CD14-positive monocyte (primary cell): ENCODE measurements at places on chromosomes 11 and 22.
A peak's percentile ranks its signal among the peaks of the same experiment; 100 is the strongest.

- DNase-seq: peak; percentile 45
Measured at GRCh38 chr11:62601122-62601371, 618 bp downstream of the MTA2 start.

GRCh38 chr11:47259232-47259977 is 1.6 kb downstream of the NR1H3 start:
- no peak for DNase-seq

- DNase-seq: no peak
Measured at GRCh38 chr11:116644941-116645305, 127.9 kb downstream of the BUD13 start.

DNA sequence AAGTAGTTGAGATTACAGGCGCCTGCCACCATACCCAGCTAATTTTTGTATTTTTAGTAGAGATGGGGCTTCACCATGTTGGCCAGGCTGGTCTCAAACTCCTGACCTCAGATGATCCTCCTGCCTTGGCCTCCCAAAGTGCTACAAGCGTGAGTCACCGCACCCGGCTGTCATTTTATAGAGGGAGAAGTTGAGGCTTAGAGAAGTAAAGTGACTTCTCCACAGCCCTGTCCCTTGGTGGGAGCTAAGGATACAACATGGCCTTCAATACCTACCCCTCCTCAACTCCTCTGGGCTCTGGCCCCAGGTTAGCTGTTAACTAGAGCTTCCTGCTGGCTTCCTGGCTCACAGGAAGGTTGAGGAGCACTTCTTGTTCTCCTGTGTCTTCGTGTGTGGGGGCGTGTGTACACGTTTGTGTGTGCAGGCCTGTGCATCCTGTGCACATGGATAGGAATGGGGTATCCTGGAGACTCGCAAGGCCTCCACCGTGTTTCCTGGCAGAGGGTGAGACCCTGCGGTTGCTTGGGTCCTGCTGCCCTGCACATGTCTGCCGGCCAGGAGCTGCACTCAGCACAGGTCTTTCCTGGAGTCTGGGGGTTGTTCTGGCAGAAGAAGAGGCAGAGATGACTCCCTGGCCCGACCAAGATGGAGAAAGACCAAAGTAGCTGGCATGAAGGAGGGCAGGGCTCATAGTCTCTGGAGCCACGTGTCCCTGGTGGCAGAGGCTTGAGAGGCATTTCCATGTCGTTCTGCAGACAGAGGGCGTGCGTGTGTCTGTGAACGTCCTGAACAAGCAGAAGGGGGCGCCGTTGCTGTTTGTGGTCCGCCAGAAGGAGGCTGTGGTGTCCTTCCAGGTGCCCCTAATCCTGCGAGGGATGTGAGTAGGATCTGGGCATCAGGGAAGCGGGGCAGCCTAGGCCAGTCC is 2.4 kb downstream of the SIDT2 start:
- DNase-seq: peak; percentile 79

DNA sequence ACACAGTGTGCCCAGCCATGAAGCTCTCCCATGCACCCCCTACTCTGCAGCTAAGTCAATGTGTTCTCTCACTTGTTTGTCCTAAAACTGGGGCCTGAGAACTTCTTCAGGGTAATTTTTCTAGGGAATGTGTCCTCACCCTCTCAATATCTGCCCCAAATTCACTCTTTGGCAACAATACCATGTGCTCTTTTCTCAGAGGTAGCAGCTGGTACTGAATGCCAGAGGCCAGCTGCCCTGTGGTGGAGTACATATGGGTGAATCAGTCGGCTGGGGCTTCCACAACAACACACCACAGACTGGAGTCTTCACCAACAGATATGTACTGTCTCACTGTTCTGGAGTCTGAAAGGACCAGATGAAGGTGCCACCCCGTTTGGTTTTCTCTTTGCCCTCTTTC is 97.7 kb upstream of the TOP3B start:
- DNase-seq: no peak

GRCh38 chr11:1523779-1524178 is 37.2 kb upstream of the MOB2 start:
- DNase-seq: no peak

GRCh38 chr22:18984564-18984963 is 48.5 kb upstream of the PRODH start:
- no peak for DNase-seq

DNA sequence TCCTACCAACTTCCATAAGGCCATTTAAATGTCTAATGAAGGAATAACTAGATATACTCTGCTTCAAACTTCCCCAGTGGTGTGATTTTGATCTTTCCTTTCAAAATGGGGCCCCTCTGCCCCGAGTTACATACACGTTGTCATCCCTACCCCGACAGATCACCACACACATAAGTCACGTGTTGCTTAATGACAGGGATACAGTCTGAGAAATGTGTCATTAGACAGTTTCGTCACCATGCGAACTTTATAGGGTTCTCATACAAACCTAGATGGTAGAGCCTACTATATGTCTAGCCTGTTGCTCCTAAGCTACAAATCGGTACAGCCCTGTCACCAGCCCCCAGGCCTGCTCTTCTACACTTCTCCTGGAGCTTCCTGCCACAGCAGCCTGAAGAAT is 49.8 kb upstream of the SCUBE2 start:
- DNase-seq: peak; percentile 13

GRCh38 chr11:73384872-73385689 is 8.9 kb downstream of the RELT start:
- DNase-seq: peak; percentile 93

- no peak for DNase-seq
Measured at GRCh38 chr11:46456269-46457001, 64.9 kb upstream of the CHRM4 start.

DNA sequence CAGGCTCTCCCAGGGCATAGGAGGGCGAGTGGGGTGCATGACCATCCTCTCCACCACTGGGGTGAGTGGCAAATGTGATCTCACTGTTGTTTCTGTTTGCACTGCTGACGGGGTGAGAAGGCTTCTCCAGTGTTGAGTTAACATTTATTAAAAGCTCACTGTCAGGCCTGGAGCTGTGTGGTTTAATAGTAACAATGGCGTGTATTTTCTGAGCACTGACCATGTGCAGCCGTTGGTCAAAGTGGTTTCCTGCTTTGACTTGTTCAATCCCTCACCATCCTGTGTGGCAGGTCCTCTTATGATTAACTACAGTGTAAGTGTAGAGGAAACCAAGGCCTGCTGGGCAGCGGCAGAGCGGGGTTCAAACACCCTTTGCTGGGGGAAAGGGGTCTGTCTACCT is 4.4 kb downstream of the A4GALT start:
- DNase-seq: no peak

GRCh38 chr22:44887941-44888366 is 121.9 kb downstream of the PHF21B start:
- no peak for DNase-seq

GRCh38 chr11:80635178-80635577 is 1194.3 kb upstream of the TENM4 start:
- DNase-seq: no peak

GRCh38 chr11:120521176-120521575 is 9.6 kb downstream of the GRIK4 start:
- no peak for DNase-seq
